ENCODE measurements at places on chromosomes 7 and 10. TPM values are rescaled to one million over a fixed set of nuclear protein-coding genes. Genes with fewer than 3 reads are reported as not detected.

The WNT16 gene
- not detected for total RNA-seq

The AGAP4 gene
- total RNA-seq, result 17.5 TPM

The UCMA gene
- total RNA-seq, result not detected

The GIMAP8 gene
- 24.3 TPM for total RNA-seq

The ZNF37A gene
- total RNA-seq, result 18.8 TPM

The FAM25A gene
- total RNA-seq, result not detected

The ATG9B gene
- total RNA-seq, result 0.19 TPM

The PTER gene
- 22.2 TPM for total RNA-seq

The MSMB gene
- total RNA-seq, result not detected

The C10orf62 gene
- total RNA-seq, result 1.6 TPM

The SPDYE6 gene
- not detected for total RNA-seq

The ENO4 gene
- total RNA-seq, result 1.2 TPM

The ZNF32 gene
- 35.0 TPM for total RNA-seq

Measured in kidney (tissue), 22 donors.